ENCODE measurements at places on chromosomes 2 and 18.
A peak's percentile ranks its signal among the peaks of the same experiment; 100 is the strongest.

GRCh38 chr2:64640153-64641044 is 13.3 kb downstream of the SERTAD2 start:
- no peak for DNase-seq

DNA sequence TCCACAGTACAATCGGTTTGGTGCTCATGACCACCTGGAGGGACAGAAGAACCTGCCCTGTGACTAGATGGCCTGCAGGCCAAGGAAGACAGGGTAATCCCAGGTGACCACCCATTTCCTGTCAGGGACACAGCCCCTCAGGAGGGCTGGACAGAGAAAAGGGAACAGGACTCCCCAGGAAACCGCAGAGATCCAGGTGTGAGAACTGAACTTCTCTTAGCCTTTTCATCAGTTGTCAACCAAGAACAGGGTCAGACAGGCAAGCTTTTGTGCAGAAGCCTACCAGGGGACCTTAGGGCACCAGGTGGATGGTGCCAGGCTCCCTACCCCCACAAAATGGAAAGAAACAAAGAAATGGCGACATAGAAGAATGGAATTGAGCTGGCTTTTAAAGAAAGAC is 132.3 kb downstream of the HDAC4 start:
- no peak for DNase-seq

- no peak for DNase-seq
Observed at GRCh38 chr18:5961828-5962150, 66.5 kb upstream of the TMEM200C start.

- DNase-seq, result peak; percentile 55
Observed at GRCh38 chr2:132542953-132543569, 126.5 kb downstream of the GPR39 start.

GRCh38 chr18:3529077-3529476 is 79.1 kb downstream of the TGIF1 start:
- no peak for DNase-seq

DNA sequence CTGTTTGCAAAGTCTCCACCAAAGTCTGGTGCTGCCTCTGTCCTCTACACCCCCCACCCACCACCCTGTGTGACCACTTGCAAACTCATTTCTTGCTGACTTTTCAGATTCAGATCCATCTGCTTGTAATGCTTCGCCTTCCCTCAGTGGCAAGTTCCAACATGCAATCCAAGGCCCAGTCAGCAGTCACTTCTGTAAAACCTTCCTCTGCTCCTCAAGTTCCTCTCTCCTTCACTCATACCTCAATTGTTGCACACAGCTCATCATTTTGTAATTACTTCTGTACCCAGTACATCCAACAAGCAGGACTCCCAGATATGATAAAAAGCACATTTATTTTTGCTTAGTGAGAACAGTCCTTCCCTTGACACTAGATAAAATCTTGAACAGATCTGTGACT is 6.5 kb upstream of the LOXHD1 start:
- DNase-seq, result no peak

DNA sequence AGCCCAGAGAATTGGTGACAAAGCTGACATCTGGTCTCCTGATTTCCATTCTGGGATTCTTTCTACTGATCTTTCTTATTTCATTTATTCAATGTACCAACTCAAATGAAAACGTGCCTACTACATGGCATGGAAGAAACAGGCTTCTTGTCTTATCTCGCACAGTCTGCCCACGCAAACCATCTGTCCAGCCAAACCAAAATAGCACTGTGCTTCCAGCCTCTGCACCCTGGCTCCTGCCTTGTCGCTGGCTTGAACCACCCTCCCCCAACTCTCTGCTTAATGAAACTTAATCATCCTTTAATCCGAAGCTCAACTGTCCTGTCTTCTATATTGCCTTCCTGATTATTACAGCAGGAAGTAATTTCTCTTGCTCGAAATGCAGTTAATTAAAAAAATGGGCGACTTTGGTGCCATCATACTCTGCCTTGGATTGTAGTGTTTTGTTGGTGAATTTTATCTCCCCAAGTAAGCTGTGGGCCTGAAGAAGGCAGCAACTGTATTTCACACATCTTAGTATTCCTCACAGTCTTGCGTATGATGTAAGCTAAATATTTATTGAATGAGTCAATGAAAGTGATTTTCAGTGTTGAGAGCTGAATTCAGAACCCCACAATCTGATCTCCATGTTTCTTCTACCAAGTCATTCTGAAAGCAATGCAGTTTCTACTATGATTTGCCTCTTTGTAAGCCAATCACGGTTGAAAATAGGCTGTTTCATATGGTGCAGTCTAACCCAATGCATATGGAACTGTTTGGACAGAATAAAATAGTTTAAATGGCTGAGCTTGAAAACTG is 190.8 kb downstream of the TMEM247 start:
- no peak for DNase-seq

DNA sequence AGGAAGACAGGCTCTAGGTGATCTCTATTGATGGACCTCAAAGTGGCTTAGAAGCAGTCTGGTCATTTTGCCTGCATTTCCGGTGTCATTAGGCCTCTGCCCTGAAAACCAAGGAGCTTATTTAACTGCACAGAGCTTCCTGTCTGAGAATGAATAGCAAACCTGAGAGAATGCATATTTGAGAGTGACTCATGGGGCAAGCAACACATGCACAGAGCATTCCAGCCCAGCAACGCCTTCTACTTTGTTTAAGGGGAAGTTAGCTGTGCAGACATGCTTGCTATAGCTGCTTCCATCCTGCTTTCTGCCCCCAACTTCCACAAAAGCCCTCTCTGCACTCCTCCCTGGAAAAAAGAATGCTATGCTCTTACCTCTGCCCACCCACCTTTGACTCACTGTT is 232.8 kb downstream of the GRB14 start:
- DNase-seq, result no peak

DNA sequence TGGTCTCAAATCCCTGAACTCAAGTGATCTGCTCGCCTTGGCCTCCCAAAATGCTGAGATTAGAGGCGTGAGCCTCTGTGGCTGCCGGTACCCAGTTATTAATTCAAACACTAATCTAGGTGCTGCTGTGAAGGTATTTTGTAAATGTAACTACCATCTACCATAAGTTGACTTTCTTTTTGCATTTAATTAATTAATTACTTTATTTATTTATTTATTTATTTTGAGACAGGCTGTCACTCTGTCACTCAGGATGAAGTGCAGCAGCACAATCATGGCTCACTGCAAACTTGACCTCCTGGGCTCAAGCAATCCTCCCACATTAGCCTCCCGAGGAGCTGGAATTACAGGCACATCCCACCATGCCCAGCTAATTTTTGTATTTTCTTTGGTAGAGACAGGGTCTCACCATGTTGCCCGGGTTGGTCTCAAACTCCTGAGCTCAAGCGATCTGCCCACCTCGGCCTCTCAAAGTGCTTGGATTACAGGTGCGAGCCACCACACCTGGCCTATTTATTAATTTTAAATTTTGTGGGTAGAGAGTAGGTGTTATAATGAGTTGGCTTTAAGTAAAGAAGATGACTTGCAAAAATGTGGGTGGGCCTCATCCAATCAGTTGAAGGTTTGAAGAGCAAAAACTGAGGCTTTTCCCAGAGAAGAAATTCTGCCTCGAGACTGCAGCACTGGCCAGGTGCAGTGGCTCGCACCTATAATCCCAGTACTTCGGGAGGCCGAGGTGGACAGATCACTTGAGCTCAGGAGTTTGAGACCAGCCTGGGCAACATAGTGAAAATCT is 17.3 kb upstream of the NMUR1 start:
- no peak for DNase-seq

DNA sequence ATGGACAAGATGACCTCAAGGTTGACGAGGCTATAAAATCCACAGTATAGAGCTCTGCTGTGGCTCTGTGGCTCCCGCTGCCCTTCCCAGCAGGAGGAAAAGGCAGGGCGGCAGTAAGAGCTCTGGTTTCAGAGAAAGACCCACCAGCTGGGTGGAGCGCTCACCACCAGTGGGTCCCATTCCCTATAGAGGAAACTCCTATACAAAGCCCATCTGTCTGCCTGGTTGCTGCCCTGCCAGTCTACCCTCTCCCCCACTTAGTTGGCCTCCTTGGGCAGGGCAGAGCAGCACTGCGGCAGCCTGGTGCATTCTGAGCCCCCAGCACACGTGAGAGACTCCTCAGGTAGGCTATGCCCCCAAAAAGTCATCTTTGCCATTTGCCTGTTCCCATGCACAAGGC is 26.5 kb downstream of the TNS1 start:
- no peak for DNase-seq

- no peak for DNase-seq
Observed at GRCh38 chr2:202267495-202267894, 1.9 kb downstream of the NOP58 start.

- DNase-seq, result no peak
Observed at GRCh38 chr2:23271230-23271629, 113.7 kb upstream of the KLHL29 start.

DNA sequence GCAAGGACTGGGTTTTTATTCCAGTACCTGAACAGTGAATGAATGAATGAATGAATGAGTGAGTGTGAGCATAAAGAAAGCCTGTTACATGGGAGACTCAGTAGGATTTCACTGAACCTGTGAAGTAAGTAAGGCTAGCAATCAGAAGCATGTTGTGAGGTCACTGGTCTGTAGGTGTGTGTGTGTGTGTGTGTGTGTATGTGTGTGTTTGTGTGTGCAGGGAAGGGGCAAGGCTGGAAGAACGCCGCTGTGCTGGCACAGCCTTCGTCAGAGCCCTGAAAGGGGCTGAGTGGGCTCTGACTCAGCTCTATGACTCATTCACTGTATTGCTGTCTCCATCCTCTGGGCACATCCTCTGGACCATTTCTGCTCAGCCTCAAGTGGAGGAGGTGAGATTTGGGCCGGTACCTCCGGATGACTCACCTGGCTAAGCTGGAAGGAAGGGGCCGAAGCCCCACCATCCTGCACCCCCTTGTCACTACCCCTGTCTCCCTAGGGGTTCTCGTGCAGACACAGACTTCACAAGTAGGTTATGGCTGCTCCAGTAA is 51.4 kb upstream of the MRPL33 start:
- DNase-seq, result no peak

- DNase-seq, result no peak
Observed at GRCh38 chr2:45344071-45344470, 267.0 kb downstream of the SRBD1 start.

DNA sequence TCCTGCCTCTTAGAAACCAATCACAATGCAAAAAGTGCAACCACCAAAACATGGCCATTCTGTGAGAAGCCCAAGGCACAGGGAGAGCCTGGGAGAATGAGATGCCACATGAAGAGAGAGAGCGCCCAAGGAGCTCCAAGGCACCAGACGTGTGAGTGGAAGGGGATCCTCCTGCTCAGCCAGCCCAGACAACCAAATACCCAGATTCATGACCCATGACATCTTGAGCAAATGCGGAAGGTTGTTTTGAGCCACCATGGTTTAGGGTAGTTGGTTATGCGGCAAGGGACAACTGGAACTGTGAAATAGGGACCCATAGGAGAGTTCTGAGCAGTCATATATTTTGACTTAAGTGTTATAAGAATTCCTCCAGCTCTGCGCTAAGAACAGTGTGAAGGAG is 7.0 kb downstream of the AFF3 start:
- no peak for DNase-seq

- DNase-seq, result no peak
Observed at GRCh38 chr2:35548171-35548570, 807.4 kb upstream of the CRIM1 start.

GRCh38 chr2:182406221-182406620 is 20.6 kb downstream of the PDE1A start:
- no peak for DNase-seq

GRCh38 chr2:158637357-158637756 is 157.8 kb upstream of the DAPL1 start:
- no peak for DNase-seq

DNA sequence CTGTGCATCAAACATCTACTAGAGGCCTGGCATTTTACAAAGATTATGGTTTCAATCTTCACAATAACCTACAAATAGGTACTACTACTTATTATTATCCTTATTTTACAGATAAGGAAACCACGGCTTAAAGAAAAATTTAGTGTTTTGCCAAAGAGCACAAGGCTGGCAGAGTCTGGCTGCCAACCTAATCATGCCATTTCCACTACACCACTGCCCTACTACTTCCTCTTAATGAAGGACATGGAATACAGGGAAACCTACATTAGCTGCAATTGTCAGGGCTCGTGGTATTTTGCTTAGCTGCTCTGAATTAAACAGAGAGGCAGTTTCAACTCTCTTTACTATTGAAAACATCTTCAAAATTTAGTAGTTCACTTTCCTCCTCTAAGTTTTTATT is 5.9 kb downstream of the MBOAT2 start:
- DNase-seq, result no peak

DNA sequence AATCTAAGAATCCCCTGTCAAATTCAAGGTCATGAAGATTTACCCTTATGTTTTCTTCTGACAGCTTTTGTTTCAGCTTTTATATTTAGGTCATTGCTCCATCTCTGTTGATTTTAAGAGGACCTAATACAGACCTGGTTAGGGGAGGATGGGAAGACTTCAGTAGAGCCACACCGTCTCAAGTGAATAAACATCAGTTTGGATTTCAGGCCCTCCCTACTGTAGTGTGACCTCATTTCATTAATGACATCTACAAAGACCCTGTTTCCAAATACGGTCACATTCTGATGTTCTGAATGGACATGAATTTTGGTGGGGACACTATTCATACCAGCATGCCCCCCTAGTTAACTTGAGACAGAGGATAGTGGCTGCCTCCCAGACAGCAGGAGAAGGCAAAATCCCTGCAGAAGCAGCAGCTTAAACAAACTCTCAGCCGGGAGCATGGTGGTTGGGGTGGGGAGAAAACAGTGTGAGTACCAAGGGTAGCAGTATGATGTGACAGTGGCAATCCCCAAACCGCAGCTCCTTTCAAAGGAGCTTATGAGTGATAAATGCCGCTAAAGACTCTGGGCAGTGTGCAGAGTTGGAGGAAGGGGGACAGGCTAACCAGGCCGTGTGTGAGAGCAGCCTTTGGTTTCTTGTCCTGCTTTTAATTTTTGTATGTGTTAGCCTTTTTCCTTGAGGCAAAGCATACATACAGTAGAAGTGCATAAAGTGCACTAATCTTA is 65.9 kb upstream of the TNP1 start:
- no peak for DNase-seq

DNA sequence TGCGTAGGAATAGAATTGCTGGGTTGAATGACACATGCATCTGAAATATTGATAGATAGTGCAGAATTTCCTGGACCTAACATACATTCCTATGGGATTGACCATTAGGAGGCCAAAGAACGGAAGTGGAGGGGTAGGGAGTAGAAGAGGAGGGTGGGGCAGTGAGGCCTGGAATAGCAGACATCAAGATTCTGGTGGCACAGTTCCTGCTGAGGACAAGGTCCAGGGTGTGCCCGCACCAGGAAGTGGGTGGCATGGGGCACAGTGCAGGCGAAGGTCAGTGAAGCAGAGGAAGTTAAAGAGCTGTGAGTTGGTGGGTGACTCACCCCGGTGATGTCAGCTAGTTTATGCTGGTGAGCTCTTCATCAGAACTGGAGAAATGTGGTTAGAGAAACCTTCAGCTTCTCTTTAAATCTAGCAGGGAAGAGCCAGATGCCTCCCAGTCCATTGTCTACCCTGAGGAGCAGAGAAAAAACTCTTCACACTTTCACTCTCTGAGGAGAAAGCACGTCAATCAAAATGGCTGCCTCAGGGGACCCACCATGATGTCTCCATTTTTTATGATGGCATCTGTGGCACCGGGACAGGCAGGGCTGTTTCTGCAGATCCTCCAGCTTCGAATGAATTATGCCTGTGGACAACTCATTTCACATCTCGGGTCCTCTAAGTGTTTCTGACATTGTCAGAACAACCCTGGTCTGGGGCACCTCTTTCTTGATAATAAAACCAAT is 55.9 kb upstream of the CTLA4 start:
- DNase-seq, result no peak

Measured in endodermal cell (in vitro differentiated cells).